ENCODE measurements at places on chromosomes 2 and 18. TPM values are rescaled to one million over a fixed set of nuclear protein-coding genes. Genes with fewer than 3 reads are reported as not detected.

- ATAC-seq = no peak
Measured at GRCh38 chr2:76711490-76711889, 810.7 kb downstream of the LRRTM4 start.

GRCh38 chr18:331221-331821 lies 63.5 kb upstream of the THOC1 start:
- no peak for ATAC-seq

DNA sequence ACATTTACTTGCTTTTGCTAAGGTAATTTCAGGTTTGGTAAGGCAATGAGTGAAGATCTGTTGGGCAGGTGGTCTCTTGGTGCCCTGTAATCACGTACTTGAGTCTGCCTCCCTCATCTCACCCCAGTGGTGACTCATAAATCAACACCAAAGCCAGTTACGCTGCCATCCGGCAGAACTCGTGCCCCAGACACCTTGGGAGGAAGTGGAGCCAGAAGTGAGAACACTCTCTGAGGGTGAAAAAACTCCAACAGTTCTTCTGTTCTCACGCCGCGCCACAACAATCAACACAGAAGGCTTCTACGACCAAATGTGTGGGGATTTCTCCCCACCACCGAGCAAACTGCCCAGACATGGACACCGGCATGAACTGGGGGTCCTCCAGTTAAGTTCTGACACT lies 206.2 kb downstream of the ARL4C start:
- peak; percentile 70 for ATAC-seq

SDC1 gene
- total RNA-seq = 0.30 TPM

DNA sequence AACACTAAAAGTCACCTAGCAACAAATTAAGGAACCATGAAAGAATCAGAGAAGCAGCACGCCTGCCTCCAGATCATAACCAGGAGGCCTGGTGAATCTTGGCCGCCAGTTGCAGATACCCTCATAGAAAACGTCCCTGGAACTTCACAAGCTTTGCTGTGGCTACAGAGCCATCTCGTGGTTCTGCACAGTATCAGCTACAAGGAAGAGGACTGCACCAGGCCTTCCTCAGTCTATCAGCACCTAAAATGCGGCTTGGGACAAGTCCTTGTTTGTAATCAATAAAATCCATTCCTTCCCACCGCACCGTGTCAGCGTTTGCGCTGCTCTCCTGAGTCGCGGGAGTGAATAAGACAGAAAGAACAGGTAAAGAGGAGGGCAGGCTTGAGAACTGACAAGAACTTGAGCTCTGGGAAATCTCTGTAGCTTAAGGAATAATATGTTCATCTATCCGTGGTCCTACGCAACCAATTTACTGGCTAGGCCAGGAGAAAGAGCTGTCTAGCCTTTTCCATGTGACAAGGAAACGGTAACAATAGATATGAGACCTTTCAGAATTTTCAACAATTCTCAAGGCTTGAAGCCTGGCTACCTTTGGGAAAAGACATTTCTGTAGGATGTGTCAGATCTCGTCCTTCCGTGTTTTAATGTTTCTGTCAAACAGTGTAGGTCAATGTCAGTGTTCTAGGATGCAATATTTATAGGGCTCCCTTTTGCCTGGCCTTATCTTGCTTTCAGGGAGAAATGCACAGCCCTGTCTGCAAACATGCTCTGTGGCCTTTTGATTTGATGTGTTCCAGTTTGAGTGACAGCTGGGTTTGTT lies 128.5 kb upstream of the RAB12 start:
- no peak for ATAC-seq

MATN3 gene
- total RNA-seq = not detected

ATP6V1B1 gene
- not detected for total RNA-seq

CRYGD gene
- not detected for total RNA-seq

DOCK10 gene
- total RNA-seq = 142 TPM

DNA sequence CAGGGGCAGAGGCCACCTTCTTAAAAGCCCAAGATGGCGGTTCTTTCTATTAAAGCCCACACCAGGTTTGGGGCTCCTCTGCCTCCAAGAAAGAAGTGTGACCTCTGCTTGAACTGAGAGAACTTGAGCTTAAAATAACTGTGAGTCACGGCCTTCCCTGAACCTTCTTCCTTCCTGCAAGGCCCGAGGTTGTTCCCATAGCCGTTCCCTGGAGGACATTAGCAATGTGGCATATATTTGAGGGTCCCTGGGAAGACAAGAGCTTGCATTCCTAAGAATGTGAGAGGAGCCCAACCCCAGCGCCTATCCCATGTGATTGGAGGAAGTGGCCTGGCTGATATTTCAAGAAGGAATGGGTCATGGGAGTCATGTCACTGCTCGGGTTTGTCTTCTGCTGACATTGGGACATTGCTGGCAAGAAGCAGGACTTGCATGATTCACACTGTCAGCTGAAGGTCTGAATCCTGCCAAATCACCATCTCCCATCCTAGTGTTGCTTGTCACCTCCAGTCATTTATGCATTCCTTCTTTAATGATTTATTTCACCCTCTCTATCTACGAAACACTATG lies 168.1 kb downstream of the TRIB2 start:
- no peak for ATAC-seq

TRIM43 gene
- total RNA-seq = 0.17 TPM

TMEM247 gene
- not detected for total RNA-seq

HJURP gene
- 90.4 TPM for total RNA-seq
